ENCODE measurements at places on chromosomes 13 and 19. TPM values are rescaled to one million over a fixed set of nuclear protein-coding genes. Genes with fewer than 3 reads are reported as not detected.

CYP2A6 gene
- not detected for total RNA-seq

NCCRP1 gene
- not detected for total RNA-seq

DNAAF3 gene
- total RNA-seq: 0.40 TPM

JOSD2 gene
- 21.0 TPM for total RNA-seq

SYNE4 gene
- total RNA-seq: not detected

CLPTM1 gene
- total RNA-seq: 46.6 TPM

MEDAG gene
- 27.2 TPM for total RNA-seq

NDUFA11 gene
- 219 TPM for total RNA-seq

Data from lung microvascular endothelial cell (primary cell).